ENCODE measurements at places on chromosomes 11 and 22.

DNA sequence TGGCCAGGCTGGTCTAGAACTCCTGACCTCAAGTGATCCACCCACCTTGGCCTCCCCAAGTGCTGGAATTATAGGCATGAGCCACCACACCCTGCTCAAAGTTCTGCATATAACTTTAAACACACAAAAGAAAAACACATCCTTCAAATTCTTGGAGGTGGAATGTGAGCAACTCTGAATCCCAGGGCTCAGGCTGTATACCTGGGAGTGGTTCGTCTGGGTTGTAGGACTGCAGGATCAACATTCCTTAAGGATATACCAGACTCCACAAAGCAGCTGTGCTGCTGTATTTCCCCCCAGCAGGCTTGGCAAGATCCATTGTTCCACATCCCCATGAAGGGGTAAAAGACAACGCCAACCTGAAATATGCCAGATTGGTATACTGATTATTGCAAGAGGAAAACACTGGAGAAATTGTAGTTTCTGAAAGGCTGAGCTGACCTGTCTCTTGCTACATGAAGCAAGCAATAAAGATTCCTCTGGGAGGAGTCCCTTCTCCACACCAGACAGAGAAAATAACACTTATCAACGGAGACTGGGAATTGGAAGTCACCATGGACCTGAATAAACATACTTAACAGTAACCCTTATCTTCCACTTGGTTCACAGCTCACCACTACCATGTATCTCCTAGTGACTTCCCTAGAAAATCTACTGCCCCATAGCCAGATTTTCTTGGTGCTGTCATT is 12.2 kb upstream of the RPS3 start:
- DNase-seq: no peak

- DNase-seq: no peak
Measured at GRCh38 chr22:30185129-30185528, 61.4 kb downstream of the LIF start.

- no peak for DNase-seq
Measured at GRCh38 chr11:8814923-8815240, 96.1 kb upstream of the AKIP1 start.

GRCh38 chr11:68829581-68829980 is 12.1 kb downstream of the CPT1A start:
- DNase-seq: no peak

DNA sequence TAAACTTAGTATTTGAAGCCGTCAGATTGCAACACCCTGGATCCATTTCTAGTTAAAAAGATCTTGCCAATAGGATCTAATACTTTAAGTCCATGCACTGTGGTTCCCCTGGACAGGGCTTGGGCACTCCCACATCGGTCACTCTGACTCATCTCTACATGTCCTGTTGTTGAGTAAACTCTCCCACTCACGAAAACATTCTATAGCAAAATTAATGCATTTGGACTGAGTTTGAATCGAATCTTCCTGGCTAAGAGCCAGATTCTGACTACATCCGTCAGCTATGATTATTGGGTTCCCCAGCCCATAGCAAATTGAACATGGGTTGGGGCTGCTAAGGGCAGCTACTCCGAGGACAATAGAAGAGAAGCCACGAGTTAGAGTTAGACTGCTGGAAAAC is 182.1 kb upstream of the SORL1-AS1 start:
- DNase-seq: no peak

- DNase-seq: no peak
Measured at GRCh38 chr11:76369406-76369805, 11.5 kb downstream of the THAP12 start.

DNA sequence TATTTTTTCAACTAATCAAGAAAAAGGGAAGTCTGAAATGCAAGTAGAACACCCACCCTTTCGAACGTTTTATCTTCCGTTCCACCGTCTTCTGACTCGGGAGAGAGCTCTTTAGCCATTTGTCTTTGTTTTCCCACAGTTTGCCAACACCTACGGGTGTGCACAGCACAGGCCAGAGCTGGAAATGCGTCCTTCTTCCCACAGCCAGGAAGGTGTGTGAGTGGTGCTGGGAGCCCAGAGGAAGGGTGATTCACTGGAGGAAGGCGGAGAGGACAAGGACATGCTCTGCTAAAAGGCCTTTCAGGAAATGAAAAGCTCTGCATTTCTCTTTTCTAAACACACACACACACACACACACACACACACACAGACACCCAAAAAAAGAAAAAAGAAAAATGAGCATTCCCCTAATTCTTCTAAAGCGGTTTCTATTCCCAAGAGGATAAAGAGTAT is 18.5 kb downstream of the ENDOD1 start:
- DNase-seq: no peak

DNA sequence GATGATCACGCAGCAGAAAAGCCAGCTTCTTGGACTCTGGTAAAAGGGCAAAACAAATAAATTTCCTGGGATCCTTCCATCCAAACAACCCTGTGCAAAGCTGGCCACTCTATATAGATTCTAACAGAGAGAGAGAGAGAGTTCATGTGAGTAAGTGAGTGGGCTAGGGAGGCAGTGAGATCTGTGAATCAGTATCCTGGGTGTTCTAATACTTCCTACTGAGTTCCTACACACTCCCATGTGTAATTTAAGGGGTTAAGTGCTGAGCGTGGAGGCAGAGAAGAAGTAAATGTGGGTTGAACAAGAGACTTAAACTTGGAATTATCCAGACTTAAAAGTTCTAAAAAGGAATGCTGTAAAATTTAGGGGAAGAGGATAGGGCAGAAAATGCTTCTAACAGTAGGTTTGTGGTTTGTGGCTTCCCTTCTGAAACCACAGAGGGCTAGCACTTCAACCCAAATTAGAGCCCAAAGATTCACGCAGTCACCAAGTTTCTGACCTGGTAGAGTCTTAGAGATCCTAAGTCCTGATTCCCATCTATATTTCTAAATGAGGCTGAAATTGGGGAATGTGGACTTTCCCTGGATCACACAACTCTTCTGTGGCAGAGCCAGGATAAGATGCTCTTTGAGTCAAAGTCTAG is 413.9 kb downstream of the TENM4 start:
- no peak for DNase-seq

DNA sequence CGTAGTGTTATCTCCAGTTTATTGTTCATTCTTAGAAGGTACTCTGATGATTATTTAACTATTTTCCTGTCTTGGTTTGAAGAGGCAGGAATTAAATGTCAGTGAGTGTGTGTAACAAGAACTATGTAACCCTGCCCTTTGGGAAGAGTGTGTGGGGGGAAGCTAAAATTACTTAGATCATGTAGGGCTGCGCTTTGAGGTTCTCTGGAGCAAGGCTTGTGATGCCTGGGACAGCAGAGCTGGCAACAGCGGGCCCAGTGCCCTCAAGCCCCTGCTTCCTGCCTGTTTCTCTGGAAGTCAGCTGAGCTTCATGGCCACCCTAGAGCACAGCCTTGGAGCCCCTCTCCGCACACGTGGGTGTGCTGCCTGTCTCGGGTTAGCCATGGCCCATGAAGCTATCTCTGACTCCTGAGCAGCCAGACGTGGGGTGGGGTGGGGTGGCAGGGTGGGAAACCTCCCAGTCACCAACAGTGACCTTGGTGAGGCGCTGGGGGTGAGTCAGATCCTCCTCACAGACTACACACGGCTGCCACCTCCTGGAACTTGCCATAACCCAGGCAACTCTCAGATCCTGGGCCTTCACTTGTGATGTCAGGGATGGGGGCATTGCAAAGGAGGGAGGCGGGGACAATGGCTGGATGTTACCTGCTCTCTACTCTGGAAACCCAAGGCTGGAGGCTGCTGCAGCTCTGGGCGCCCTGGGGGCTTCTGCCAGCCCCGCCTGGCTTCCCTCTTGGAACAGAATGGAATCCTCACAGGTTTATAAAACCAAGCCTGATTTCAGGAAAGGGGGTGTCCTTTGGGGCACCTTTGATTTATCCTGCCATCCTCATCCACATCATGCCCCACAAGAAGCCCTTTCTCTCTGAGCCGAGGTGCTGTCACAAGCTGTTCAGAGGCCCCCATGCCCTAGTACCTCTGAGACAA is 88.6 kb downstream of the SNX19 start:
- DNase-seq: no peak

DNA sequence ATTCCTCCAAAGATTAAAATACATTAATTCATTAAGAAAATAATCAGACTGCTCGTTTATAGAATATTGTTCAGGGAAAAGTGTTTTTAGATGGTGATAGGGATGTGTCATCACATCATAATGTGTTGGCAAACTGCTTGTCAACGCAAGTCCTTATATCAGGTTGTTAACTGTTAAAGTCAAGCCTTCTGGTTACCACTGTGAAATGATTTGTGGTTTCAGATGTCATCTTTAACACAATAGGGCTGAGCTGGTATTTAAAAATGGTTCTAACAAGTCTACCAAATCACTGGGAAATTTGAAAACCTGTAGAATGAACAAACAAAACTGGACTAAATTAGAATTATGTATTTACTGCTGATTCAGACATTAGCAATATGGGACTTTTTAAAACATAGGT is 2.4 kb upstream of the MMP13 start:
- no peak for DNase-seq

- DNase-seq: no peak
Measured at GRCh38 chr22:34105461-34106062, 185.3 kb upstream of the LARGE1 start.

GRCh38 chr11:91902312-91902711 is 322.3 kb upstream of the FAT3 start:
- no peak for DNase-seq

- no peak for DNase-seq
Measured at GRCh38 chr11:35043936-35044335, 95.0 kb upstream of the CD44 start.

DNA sequence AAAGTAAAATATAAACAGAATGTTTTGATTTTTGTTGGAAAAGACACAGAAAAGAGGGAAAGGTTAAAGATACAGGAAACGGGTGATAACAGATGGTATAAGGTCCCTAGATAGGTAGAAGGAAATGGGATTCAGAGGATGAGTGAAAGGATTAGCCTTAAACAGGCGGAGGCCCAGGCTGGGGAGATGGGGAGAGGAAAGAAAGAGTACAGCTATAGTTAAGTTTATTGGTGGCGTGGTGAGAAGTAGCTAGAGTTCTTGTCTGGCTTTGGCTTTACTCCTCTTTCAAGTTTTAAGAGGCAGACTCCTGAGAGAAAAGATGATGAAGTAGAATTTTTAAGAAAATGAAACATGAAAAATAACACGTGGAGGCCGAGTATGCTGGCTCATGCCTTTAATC is 13.7 kb downstream of the ZBTB44 start:
- no peak for DNase-seq

GRCh38 chr11:112884012-112884767 is 77.0 kb upstream of the NCAM1 start:
- DNase-seq: no peak

- no peak for DNase-seq
Measured at GRCh38 chr11:9718147-9718546, 54.3 kb downstream of the SWAP70 start.

Data from activated CD8-positive, alpha-beta memory T cell treated with anti-CD3 and anti-CD28 coated beads for 1 hour (primary cell).